ENCODE measurements at places on chromosomes 13 and 19. TPM values are rescaled to one million over a fixed set of nuclear protein-coding genes. Genes with fewer than 3 reads are reported as not detected.

DNA sequence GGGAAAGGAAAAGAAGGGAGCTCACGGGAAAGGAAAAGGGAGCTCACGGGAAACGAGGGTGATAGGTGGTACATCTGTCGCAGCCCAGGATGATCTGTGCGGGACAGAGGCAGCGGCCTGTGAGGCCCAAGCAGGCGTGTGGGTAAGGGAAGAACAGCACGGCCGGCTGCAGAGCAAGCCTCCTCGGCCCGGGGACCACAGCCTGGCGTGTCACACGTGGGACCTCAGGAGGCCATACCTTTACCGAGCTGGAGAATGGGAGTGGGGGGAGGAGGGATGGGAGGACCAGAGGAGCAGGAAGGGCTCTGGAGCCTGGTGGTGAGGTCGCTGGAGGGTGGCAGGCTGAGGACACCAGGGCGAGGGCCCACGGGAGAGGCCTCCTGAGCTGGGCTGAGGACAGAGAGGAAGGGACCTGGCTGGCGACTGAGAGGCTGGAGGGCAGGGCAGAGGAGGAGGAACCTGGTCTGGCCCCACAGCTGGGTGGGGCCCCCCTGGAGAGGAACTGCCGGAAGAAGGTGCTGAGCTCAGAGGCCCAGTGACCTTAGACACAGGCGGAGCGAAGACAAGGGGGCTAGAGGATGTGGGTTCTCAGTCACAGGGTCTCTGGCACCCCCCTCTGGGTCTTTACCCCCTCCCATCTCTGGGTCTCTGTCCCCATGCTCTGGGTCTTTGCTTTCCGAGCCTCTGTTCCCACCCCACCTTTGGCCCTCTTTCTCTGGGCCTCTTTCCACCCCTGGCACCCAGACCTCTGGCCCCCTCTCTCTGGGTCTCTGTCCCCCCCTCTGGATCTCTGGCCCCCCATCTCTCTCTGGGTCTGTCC, 2.9 kb upstream of the FTL start:
- H3K36me3 ChIP-seq = peaks cover 45% of the 10 kb centered on the region
- peaks cover 60% of the 10 kb centered on the region for H3K4me1 ChIP-seq
- peak; percentile 80 for DNase-seq
- H3K27ac ChIP-seq = peak overlapping the region; percentile 100
- no peaks in the 10 kb centered on the region for H3K27me3 ChIP-seq

Gene ZNF43
- total RNA-seq = 27.4 TPM

- H3K27ac ChIP-seq = no peak overlapping the region
- H3K27me3 ChIP-seq = no peaks in the 10 kb centered on the region
- H3K4me3 ChIP-seq = no peak overlapping the region
- no peaks in the 10 kb centered on the region for H3K36me3 ChIP-seq
Observed at GRCh38 chr13:98632961-98633360, 56.1 kb upstream of the STK24 start.

Gene CSNK1A1L
- not detected for total RNA-seq

GRCh38 chr19:39846678-39847486, 703 bp upstream of the FBL start:
- H3K36me3 ChIP-seq = peaks cover 31% of the 10 kb centered on the region
- peak overlapping the region; percentile 95 for H3K27ac ChIP-seq
- DNase-seq = no peak
- no peaks in the 10 kb centered on the region for H3K27me3 ChIP-seq
- peaks cover 35% of the 10 kb centered on the region for H3K4me1 ChIP-seq
